ENCODE measurements at places on chromosomes 7 and 10. TPM values are rescaled to one million over a fixed set of nuclear protein-coding genes. Genes with fewer than 3 reads are reported as not detected.
A peak's percentile ranks its signal among the peaks of the same experiment; 100 is the strongest.

DNA sequence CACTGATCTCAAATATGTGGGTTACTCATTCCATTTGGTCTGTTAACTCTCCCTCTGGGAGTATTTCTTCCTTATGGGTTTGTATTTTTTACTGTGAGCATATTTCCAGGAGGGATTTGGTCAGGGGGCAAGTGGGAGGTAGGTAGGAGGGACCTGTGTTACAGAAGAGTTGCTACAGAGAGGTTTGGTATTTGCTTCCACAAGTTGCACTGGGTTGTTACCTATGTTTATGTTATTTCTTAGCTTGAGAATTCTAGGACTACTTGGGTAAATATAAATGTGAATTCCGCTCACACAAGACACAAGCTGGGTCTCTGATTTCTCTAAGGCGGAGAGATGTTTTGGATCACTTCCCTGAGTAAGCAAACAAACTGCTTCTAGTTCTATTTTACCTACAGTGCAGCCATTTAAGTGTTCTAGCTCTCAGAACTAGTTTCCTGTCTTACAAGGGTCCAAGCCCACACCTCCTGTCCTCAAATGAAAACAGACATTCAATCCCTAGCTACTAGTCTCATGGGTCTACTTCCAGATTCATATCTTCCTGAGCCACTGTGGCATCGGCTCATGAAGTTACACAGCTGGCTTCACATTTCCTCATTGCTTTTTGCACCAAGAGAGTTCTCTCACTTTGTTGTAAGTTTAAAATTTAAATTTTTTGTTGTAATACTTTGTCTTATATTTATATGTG, 75.4 kb upstream of the PPP1R3C start:
- DNase-seq, result no peak

- no peak for DNase-seq
Observed at GRCh38 chr10:68987611-68988010, 992 bp upstream of the KIFBP start.

DNA sequence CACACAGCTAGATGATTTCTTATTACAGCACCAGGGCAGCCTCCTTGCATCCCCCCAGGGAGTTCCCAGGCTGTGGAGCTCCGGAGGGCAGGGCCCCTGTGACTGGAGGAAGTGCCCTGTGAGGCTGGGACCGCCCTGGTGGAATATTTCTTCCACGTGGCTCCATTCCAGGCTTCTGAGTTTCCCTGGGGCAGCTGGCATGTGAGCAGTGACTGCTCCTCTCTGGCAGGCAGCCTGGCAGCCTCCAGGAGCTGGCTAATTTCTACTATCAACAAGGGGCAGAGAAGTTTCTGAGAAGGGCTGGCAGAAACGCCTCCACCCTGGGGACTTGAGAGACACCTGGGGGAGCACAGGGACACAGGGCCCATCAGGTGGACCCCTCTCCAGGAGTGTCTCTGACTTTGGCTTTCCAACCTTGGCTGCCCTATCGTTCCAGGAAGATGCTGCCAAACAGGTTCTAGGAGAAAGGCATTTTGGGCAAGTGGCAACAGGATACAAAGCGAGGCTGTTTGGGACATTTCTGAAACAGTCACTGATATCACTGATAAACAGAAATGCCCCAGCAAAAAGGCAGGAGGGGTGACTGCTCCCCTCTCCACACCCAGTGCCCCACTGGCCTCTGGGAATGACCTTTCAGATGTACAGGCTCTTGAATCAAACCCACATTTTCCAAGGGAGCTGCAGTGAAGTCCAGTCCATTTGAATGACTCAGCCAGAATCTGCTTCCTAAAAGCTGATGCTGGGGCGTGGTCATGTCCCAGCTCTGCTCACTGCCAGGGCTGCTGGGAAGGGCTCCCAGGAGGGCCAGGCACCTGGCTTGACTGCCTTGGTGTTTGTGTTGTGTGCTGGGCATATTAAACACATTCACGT, 16.1 kb downstream of the MYOF start:
- DNase-seq, result peak; percentile 96

The VIPR2 gene
- 0.56 TPM for total RNA-seq

The ZNF425 gene
- total RNA-seq, result 3.8 TPM

The MPLKIP gene
- 22.0 TPM for total RNA-seq
